Mesenteric fat pad (tissue), 1 donor: ENCODE measurements at places on chromosomes 12 and 14. TPM values are rescaled to one million over a fixed set of nuclear protein-coding genes. Genes with fewer than 3 reads are reported as not detected.

DNA sequence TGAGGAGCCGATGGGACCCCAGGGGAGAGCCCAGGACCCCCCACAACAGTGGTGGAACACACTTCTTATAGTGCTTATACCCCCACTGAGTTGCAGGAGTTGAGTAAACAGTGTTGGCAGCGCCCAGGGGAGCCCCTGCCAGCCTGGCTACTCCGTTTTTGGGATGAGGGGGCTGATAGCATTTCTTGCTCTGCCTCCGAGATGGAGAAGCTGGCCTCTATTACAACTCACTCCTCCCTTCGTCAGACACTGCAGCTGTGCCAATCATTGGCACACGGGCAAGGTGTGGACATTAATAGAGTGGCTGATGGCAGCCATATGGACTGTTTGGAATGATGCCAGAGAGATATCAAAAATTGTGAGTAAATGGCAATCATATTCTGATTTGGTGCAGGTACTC, 94.9 kb upstream of the TMPO start:
- no peak for DNase-seq

DNA sequence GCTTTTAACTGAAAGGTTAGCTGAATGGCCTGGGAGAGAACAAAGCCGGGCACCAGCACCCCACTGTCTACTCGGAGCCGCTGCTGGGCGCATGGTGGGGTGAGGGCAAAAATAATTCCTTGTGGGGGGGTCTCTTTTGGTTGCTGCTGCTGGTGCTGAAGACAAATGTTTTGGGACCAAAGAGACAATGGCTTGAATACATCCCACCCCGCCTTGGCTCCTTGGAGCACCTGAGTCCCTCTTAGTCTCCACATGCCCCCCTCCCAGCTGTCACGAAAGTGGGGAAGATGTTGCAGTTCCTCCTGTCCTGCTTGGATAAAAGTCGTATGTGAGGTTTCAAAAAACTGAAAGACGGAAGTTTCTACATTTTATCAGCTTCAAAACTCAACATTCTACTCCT, 85.0 kb downstream of the PIWIL1 start:
- peak; percentile 74 for DNase-seq

CATSPERB gene
- 2.0 TPM for total RNA-seq

SPX gene
- 0.45 TPM for total RNA-seq

ABCC9 gene
- 55.1 TPM for total RNA-seq

- DNase-seq, result no peak
Observed at GRCh38 chr14:74942608-74943007, 12.8 kb downstream of the PGF start.

DNA sequence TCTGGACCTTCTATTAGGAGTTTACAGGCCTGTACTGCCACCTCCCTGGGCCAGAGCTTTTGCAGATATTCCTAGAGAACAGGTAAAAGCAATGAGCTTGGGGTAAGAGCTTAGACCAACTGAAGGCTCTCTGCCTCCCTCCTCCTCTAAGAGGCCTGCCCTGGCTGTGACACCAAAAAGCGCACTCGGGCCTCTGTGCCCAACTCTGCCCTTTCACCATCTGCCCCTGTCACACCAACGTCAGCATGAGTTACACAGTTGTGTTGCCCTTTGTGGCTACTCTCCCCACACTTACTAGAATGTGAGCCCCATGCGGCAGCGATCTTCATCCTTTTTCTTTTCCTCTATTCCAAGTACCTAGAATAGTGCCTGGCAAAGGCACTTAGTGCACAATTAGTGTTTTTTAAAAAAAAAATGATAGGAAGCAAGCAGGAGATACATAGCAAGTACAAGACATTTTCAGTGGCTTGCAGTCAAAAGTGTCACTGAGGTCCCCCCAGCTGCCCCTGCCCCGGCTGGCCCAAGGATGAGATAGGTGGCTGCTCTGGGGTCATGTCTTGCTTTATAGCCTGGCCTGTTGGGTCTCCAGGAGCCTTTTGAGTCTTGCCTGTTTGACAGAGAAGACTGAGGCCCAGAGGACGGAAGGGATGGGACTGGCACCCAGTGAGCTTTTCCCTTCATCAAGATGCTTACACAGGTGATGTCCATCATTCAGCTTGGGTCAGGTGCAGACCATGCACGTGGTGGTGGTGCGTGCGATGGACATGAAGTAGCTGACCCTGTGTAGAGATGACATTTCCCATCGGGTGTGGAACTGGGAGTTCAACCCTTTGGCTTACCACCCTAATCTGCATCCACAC, 12.5 kb downstream of the CKB start:
- DNase-seq, result no peak

DNA sequence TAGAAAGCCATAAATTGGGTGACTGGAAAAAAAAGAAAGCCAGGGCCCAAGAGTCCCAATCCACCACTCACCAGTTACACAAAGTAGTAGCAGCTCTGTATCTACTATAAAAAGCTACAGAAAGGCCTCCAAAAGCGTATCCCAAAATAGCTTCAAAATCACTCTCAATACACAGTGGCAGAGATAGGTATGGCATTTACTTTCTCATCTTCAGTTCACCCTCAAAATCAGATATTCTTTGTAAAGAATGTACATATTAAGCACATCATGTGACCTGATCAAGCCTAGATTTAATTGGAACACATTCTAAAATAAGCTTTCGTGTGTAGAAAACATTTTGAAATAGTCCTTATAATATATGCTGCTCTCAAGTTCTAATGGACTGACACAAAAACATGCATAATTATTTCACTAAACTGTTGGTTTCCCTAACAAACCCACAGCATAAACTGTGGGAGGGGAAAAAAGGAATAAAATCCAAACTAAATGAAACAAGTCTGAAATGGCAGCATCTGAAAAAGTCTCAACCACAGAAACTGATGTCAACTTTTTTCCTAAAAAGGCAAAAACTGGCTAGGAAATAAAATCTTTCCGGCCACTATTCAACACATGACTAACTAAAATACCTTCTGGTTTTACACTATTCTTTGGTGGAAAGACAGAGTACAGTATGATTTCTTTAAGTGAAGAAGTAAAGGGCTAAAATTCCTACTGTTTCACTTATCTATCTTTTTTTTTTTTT, 25.9 kb downstream of the UBE2N start:
- no peak for DNase-seq

GRCh38 chr14:70061108-70061507, 127.6 kb downstream of the SLC8A3 start:
- no peak for DNase-seq
